ENCODE measurements at places on chromosomes 3 and 15.

DNA sequence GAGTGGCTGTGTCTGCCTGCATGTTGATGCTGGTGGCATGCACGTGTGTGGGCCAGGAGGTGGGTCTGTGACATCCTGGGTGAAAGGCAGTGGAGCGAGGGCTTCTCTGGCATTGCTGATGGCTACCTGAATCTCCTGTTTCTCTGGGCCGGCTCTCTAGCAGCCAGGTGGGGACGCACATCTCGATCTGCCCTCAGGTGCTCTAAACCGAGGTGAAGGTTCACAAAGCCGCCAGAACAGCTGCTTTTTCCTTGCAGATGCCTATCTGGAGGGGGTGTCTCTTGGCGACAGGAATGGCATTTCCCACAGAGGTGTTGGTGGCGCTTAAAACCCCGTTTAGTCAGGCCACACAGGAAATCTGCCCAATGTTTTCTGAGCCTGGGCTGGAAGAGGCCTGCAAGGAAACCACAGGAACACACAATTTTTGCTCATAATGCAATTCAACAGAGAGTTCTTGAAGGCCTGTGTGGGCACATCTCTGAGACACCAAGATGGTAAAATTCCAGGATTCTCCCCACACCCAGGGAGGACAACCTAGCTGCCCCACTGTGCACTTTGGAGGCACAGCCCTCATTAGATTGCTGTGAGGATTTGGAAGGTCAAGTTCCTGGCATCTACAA is 11.9 kb downstream of the TMEM158 start:
- no peak for DNase-seq

GRCh38 chr15:29403772-29404171 is 134.2 kb upstream of the NSMCE3 start:
- DNase-seq = no peak

DNA sequence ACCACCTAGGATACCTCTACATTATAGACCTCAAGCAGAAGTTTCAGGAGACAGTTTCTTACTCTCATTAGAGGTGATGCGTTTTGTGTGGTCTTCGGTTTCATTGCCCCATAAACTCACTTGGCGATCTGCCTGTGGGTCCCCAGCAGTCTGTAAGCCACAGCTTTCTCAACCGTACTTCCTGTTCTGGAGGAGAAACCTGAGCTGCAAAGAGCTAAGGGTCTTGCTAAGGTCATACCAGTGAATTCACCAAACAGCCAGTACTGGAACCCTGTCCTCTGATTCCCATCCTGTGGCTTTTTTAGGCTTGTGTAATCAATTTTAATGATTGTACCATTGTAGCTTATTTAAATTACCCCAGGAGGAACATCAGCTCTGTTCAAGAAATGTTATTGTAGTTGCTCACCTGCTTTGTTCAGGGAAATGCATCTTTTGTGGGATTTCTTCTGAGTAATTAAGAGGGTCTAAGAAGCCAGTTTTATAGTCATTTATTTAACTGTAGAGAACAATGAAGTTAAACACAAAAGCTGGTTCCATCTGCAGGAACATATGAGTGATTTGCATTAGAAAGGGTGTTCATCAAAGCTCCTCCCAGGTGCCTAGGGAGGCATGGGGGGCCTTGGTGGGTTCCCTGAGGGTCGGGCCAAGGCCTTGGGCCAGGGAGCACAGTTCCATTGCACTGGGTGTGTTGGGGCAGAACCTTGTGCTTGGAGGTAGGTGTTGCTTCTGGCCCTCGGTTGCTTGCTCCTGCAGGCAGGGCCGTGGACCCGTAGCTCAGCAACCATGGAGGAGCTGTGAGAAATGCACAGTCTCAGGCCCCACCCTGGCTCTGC is 69.6 kb downstream of the APBA2 start:
- DNase-seq = peak; percentile 86

GRCh38 chr3:130783629-130784028 is 37.0 kb upstream of the PIK3R4 start:
- no peak for DNase-seq

DNA sequence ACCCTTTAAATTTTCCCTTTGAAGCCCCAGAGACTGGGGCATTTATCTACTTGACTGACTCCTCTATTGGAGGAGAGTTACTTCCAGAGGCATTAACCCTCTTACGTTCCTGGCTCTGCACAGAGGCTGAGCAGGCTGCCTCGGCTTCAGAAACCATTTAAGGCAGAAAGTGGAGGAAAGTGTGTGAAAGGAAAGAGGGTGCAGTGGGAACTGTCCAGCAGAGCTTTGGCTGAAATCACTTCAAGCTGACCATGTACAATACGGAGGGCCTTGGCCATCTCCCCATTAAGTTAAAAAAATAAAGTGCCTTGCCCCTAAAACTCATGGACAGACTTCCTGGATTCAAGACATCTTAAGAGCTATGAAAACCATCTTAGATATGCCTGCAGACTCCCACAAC is 238.7 kb downstream of the SV2B start:
- peak; percentile 36 for DNase-seq

GRCh38 chr3:181558870-181559269 is 152.9 kb upstream of the SOX2 start:
- DNase-seq = no peak

GRCh38 chr3:141444586-141445285 is 42.1 kb upstream of the RASA2 start:
- DNase-seq = no peak

- peak; percentile 45 for DNase-seq
These were observed 418.3 kb downstream of the OTOL1 start for GRCh38 chr3:161914703-161915417.

GRCh38 chr15:88828791-88829190 is 25.6 kb downstream of the ACAN start:
- DNase-seq = no peak

DNA sequence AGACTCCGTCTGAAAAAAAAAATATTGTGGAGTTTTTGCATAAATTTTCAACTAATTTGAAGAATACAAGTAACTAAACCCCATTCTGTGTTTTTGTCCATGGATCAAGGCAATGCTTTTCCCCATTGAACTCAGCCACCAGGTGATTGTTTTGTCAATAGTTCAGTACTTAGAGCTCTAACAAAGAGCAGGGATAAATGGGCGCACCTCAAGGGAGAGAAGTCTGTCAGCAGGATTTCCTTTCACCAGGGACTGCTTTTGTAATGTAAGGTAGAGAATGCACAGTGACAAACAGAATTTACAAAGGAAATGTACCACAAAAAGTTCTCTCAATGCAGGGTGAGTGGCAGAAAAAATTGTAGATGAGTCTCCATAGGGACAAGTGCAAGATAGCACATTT is 10.8 kb upstream of the ATP13A5 start:
- DNase-seq = no peak

DNA sequence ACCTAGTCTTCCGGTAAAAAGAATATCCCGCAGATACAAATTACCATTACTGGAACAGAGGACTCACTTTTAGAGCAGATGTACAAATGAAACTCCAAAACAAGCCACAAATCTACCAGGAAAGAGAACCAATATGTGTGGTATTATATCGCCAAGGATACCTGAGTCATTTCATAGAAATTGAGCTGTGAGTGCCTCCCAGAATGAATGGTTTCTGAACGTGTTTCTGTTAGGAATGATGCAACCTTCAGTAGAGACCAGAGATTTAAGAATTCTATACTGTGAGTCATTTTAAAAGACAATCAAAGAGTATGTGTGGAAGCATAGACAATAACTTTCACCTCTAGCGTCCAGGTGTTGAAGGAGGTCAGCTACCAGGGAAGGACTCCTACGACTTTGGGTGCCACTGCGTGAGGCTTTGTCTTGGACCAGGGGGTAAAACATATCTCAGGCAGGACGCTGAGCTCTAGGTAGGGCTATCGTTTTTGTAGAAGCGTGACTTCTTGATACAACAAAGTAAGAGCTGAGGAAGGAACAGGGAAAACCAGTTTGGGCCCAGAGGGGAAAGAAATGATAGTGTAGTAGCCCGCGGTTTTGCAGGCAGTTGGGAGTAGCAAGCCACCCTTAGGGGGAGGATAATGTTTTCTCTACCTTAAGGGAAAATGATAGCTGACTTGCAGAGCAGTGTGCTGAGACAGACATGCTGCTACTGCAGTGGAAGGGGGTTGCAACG is 210.4 kb downstream of the TP63 start:
- no peak for DNase-seq

DNA sequence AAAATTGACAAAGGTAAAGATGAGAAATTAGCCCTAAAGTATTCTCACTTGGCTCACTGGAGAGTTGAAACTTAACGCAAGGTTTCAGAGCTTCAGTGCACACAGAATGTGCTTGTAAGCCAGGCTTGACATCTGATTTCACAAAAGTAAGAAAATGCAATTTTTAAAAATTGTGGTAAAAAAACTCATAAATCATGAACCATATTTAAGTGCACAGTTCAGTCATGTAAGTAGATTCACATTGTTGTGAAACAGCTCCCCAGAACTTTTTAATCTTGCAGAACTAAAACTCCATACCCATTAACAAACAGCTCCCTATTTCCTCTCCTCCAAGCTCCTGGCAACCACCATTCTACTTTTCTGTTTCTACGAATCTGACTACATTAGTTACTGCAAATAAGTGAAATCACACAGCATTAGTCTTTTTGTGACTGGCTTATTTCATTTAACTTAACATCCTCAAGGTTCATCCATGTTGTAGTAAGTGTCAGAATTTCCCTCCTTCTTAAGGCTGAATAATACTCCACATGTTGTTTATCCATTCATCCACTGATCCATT is 14.5 kb downstream of the RTP3 start:
- no peak for DNase-seq

DNA sequence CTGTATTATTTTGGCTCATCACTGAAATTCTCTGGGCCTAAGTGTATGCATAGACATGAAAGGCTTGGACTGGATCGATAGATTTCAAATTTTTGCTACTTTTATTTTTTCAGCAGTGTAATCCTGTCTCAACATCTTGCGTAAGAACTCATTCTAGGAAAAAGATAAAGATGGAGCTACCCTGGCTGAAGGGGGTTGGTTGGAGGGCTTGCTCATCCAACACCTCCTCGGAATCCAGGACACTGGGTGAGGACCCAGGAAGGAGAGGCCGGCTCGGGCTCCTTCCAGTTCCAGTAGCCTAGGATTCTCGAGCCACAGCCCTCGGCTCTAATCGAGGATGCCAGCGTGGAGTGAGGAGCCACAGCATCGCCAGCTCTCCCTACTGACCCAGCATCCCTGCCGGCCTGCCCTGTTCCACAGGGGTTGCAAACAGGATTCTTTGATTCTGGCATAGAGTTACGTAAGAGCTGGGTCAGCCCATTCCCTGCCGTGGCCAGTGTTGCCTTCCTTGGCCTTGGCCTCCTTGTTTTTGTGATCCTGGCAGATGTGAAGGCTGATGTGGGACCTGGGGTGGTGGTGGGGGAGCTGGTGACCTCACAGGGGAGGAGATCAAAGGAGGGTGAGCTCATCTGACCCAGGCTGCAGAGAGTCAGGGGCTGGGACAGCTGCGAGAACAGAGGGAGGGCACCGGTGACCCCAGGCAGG is 149.5 kb downstream of the ALDH1A2 start:
- no peak for DNase-seq

- no peak for DNase-seq
These were observed 62.9 kb upstream of the ZBTB38 start for GRCh38 chr3:141305436-141305835.

DNA sequence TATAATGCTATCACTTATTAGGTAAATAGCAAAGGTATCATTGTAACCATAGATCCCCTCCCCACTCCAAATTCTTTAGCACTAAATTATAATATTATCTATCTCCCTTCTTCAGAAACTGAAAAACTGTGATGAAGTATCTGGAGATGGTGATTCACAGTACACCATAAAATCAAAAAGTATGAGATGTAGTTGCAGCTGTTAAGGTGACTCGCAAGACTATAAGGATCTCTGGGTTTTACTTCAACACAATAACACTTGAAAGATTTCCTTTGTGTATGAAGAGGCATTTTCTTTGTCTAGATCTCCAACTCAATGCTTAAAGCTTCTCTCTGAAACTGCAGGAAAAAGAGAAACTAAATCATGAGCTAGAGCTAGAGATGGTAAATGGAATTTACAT is 46.9 kb downstream of the IFT57 start:
- DNase-seq = peak; percentile 34

DNA sequence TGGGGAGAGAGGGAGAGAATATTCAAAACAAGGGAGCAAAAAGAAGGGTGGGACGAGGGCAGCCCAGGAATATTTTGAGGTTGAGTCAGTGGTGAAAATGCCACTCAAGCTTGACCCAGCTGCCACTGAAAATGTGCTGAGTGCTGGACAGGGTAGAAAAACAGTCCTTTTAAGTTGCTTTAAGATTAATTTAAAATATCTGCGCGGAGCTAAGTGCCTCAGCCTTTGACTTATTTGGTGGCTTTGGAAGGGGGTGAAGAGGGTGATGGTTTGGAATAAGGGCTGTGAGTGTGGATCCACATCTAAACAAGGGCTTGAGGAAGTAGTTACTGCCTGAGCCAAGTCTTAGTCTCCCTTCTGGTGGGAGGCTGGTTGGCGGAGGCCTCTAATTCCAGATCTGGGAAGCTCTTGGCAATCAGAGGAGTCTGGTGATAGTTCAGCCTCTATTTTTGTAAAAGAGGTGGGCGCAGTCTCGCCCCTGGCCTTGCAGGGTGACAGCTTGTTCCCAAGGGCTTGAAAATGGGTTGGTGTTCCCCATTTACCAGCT is 280.8 kb upstream of the ROPN1 start:
- DNase-seq = no peak

GRCh38 chr15:41336549-41336948 is 3.9 kb downstream of the NUSAP1 start:
- DNase-seq = no peak

- no peak for DNase-seq
These were observed 139.8 kb downstream of the TPRG1 start for GRCh38 chr3:189311521-189311920.
